ENCODE measurements at places on chromosomes 16 and 17.

DNA sequence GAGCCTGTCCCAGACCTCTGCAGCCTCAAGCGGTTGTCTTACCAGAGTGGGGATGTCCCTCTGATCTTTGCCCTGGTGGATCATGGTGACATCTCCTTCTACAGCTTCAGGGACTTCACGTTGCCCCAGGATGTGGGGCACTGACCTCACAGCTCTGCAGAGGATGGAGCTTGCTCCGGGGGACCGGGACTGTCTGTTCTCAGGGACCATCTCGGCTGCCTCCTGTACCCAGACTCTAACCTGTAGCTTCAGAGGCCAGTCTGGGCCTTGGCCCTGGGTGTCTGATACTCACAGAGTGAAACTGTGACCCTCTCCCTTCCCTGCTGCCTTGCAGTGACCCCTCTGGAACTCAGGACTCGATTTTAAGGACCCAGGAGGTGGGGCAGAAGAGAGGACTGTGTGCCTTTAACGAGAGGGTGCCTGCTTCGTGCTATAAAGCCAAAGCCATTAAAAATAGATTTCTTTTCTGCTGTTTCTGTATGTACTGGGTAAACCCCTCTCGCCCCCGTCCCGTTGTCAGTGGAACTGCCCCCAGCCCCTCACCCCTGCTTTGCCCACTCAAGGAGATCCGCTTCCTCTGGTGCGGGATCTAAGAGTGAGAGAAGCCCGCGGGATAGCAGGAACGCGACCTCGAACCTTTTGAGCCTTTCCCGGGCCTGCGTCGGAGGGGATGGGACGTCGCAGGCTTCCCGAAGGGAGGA lies 1.1 kb upstream of the LLGL2 start:
- no peak for DNase-seq

DNA sequence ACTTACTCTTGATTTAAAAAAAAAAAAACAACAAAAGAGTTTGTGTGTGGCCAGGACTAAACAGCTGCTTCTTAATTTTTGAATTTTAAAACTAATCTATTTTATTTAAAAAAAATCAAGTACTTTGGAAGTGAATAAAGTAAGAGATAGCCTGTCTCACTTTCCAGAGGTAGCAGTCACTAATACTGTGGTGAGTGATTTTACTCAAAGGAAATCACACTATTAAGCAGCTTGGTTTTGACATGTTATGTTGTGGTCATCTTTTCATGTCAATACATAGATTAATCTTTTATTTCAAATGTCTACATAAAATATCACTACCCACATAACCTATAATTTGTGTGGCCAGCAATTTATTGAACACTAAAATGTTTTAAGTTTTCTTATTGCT lies 102.2 kb upstream of the HLF start:
- no peak for DNase-seq

DNA sequence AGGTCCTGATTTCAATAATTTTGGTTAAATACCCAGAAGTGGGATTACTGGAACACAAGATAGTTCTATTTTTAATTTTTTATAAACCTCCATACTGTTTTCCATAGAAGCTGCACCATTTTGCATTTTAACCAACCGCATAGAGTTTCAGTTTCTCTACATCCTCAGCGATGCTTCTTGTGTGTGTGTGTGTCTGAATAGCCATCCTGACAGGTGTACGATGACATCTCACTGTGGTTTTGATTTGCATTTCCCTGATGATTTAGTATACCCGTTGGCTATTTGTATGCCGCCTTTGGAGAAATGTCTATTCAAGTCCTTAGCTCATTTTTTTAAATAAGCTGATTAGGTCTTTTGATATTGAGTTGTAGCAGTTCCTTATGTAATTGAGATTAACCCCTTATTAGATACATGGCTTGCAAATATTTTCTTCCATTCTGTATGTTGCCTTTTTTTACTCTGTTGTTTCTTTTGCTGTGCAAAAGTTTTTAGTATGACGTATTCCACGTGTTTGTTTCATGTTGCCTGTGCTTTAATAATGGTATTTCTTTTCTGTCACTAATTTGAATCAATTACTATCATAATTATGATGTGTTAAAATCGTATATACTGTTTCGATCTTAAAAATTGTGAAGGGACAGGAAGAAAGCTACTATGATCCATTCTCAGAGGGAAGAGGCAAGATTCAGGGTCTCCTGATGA lies 227.2 kb upstream of the MON1B start:
- DNase-seq = no peak

DNA sequence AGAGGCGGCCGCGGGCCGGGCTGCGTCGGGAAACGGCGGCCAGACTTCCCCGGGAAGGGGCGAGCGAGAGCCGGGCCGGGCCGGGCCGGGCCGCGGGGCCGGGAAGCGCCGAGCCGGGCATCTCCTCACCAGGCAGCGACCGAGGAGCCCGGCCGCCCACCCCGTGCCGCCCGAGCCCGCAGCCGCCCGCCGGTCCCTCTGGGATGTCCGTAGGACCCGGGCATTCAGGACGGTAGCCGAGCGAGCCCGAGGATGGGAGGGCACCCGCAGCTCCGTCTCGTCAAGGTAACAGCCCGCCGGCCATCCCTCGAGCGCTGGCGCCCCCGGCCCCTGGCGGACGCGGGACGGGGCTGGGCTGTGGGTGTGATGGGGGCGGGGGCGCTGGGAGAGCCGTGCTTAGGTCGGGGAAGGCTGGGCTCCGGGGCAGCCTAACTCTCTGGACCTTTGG lies at the start of gene CRHR1:
TSS of gene CRHR1 (plus strand) at position 28 of the 448 bp plus-strand sequence. CDS start at position 253, 225 bp downstream.
- no peak for DNase-seq
